Lower leg skin (tissue), 4 donors: ENCODE measurements at places on chromosomes 1 and 21.
A peak's percentile ranks its signal among the peaks of the same experiment; 100 is the strongest.

DNA sequence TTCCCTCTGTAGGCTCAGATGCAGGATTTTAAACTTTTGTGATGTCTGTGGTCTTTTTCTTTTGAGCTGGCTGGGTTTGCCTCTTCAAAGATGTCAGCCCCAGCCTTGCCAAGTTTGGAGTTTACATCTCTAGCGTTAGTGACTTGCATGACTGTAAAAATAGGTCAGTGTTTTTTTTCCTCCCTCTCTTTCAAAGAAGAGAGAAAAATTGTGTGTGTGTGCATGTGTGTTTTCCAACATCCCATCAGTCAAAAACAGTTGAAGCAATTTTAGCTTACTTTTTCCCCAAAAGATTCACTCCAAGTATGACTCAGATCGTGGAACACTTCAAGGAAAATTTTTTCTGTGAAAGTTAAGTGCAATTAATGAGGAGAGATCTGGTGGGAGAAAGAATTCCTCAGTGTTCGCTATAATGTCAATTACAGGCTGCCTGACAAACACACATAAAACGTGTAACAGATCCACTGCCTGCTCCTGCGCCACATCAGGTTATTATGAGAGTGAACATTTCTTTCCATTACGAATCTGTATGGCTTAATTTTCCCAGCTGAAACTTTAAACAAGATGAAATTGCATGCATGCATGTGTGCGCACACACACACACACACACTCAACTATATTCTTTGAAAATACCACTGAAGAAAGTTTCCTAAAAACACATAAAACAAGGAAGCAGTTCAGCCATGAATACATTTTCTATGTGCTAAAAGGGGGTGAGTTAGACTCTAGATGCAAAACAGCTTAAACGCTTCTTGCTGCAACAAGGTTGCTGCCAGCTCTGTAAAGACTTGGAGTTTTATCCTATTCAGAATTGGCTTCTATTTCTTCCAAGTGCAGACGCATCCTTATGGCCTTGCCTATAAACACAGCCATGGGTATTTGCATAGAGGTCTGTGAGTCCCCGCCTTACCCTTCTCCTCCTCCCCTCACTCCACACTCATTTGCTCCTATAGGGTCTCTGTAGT is 55.5 kb downstream of the TLR5 start:
- DNase-seq, result no peak

- no peak for DNase-seq
Observed at GRCh38 chr1:171173069-171173468, 12.0 kb upstream of the FMO2 start.

DNA sequence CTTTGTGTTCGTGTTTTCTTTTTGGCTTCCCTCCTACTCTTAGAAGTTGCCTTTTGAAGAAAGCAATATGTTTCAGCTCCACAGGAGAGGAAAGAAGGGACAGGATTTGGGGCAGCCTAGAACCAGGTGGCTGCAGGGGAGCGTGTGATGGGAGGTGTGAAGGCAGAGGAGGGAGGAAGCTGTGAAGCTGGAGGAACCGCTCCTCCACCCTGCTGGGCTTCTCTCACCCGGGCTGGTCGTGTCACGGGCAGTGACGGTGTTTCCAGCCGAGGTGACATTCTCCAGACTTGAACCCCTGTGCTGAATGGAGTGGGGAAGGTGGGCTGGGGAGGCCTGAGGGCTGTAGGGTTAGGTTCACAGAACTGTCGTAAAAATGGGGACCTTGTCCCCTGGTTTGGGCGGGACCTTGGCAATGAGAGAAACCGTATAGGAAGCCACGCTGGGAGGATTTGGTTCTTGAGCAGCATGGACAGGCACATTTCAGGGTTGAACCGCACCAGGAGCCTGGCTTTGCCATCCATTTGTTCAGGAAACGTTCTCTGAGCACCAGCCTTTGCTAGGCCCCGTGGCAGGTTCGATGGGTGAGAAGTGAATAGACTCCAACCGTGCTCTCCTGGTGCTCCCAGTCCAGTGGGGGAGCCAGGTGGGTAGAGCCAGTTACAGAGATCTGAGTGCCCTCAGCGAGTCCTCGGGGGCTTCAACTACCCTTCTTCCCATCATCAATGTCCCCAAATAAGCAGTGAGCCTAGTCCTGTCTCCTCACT is 103.0 kb downstream of the PRDM2 start:
- DNase-seq, result no peak

GRCh38 chr1:246790364-246790763 is 66.2 kb downstream of the SCCPDH start:
- no peak for DNase-seq

- DNase-seq, result no peak
Observed at GRCh38 chr1:46594063-46594462, 10.0 kb downstream of the MKNK1 start.

GRCh38 chr1:150708595-150708994 is 11.6 kb upstream of the GOLPH3L start:
- no peak for DNase-seq

GRCh38 chr1:115326419-115326818 is 11.6 kb downstream of the NGF start:
- peak; percentile 34 for DNase-seq

- DNase-seq, result no peak
Observed at GRCh38 chr21:22993822-22994574, 1995.8 kb downstream of the NCAM2 start.
